HT1080 (cell line): ENCODE measurements at places on chromosomes 5 and 9. TPM values are rescaled to one million over a fixed set of nuclear protein-coding genes. Genes with fewer than 3 reads are reported as not detected.

GRCh38 chr9:73566627-73567026 is 415.0 kb downstream of the ANXA1 start:
- DNase-seq: no peak

The LIX1 gene
- 0.03 TPM in 1 of 2 replicates, not detected in the other for total RNA-seq

GRCh38 chr9:128127568-128127989 is at the start of gene PTGES2:
Gene PTGES2 (minus strand): TSS chr9:128127729. CDS start chr9:128127717, 12 bp downstream.
- peak; percentile 76 for DNase-seq

The NR6A1 gene
- 1.1 and 2.0 TPM in 2 replicates for total RNA-seq

The SPAAR gene
- total RNA-seq: 0.05 and 0.23 TPM in 2 replicates

DNA sequence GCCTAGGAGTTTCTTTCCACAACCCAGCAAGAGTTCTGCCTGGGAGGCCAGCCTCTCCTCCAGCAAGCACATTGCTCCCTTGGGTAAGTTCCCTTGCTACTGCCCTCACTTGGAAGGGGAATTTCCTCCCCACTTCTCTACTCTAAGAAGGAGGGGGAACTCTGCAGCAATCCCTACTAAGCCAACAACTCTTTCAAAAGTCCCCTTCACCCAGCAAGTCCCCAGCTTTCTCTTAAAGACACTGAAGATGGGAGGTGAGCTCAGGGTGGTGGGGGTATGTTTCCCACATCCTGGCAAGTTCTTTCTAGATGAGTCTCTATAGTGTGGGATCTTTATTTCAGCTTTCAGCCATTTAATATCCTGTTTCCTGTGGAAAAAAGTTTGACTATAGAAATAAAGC is 49.0 kb downstream of the PDE8B start:
- peak; percentile 70 for DNase-seq

DNA sequence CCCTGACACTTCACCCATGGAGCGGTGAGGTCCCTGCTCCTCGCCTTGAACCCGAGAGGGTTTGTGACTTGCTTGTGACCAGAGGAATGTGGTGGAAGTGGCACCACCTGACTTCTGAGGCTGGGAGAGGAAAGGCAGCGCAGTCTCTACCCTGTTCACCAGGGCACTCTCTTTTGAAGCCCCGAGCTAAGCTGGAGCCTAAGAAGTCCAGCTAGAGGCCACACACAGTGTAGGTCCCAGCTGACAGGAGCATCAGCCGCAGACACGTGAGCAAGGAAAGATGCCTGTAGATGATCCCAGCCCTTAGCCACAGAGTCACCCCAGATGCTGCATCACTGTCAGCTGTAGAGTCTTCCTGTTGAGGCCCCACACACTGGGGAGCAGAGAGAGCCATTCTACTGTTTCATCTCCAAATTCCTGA is 1.7 kb upstream of the ANGPTL2 start:
- DNase-seq: no peak

The ENC1 gene
- 44.6 and 72.0 TPM in 2 replicates for total RNA-seq

- DNase-seq: no peak
These were observed 34.0 kb downstream of the DAP start for GRCh38 chr5:10726913-10727517.

The CACFD1 gene
- total RNA-seq: 0.37 and 1.1 TPM in 2 replicates

The CDK5RAP2 gene
- 52.9 and 65.3 TPM in 2 replicates for total RNA-seq

DNA sequence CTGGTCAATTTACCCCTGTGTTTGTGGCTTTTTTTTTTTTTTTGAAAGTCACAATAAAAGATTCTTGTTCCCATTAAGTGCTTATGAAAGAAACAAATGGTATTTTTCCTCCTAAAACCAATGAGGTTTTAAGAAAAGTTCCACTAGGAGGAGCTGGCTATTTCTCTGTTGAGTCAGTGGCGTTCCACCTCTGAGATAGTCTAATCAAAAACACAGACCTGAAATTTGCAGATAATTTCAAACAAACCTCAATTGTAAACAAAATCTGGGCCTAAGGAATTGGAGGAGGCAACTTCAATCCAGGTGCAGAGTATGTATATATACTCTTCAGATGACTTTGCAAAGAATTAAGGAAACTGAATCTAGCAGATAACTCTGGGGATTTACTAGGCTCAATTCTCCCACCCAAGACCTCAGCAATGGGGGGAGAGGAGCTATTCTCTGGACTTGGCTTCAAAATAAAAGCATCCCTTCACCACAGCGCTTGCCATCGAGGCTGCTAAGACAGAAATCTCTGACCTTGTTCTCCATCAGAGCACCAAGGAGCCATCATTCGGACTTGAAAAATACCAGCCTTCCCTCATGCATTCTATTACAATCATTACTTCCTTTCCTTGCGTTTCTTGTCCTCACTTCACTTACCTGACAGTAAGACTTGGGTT is 52.4 kb downstream of the FANCC start:
- DNase-seq: peak; percentile 6

DNA sequence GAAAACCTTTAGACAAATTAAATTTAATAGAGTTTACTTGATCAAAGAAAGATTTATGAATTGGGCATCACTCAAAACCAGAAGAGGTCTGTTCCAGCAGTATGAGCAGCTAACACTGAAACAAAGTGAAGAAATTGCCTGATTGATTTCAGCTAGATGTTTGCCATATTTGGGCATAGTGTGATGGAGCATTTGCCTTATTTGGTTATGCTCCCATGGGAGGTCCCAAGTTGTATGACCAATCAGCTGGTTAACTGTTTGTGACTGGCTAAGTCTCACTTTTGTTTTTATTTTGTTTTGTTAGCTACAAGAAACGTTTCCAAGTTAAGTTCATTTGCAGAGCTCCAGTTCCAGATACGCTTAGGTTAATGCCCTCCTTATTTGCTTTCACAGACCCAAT is 53.3 kb upstream of the LMNB1 start:
- no peak for DNase-seq

The SHISAL2B gene
- 0.10 TPM in 1 of 2 replicates, not detected in the other for total RNA-seq

DNA sequence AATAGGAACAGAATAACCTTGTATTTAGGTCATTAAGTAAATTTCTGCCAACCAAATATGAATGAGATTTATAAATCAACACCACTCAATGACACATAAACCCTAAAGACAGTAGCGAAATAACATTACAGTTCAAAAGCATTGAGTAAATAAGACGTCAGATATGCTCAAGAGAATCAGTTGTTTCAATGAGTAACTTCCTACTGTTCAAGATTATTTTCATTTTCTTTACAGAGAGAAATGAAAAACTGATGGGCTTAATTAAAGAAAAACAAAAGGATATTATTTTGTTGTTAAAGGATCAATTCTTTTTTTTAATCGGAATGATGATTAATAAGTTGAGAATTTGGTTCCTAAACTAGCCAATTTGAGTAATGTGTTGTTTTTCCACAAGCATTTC is 150.1 kb downstream of the BNC2 start:
- no peak for DNase-seq
